ENCODE measurements at places on chromosomes 13 and 19. TPM values are rescaled to one million over a fixed set of nuclear protein-coding genes. Genes with fewer than 3 reads are reported as not detected.

The SHISA7 gene
- not detected for total RNA-seq

DNA sequence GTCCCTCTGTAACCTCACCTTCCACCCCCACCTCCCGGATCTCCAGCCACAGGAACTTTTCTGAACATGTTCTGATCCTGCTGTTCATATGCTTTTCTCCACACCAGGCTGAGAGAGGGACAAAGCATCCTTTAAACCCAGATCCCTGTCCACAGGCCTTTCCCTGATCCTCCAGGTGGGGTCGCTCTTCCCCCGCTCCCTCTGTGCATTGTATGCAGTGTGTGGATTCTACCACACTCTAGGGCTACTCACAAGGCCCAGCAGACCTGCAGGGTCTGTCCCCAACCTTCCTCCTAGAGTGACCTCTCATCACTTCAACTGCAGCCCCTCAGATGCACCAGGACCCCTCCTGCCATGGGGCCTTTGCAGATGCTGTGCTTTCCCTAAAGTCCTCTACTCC lies 1200.6 kb downstream of the UQCRFS1 start:
- DNase-seq, result peak; percentile 73
- no peaks in the 10 kb centered on the region for H3K4me1 ChIP-seq
- no peaks in the 10 kb centered on the region for H3K36me3 ChIP-seq
- no peaks in the 10 kb centered on the region for H3K27me3 ChIP-seq
- no peak overlapping the region for H3K4me3 ChIP-seq

- peaks cover 44% of the 10 kb centered on the region for H3K4me1 ChIP-seq
- no peak overlapping the region for H3K27ac ChIP-seq
- no peak overlapping the region for H3K4me3 ChIP-seq
- H3K27me3 ChIP-seq, result no peaks in the 10 kb centered on the region
- no peak for DNase-seq
- peaks cover 3% of the 10 kb centered on the region for H3K36me3 ChIP-seq
Observed at GRCh38 chr13:99363391-99363790, 56.2 kb upstream of the GPR183 start.

- DNase-seq, result no peak
- H3K4me3 ChIP-seq, result no peak overlapping the region
- no peaks in the 10 kb centered on the region for H3K36me3 ChIP-seq
- H3K27me3 ChIP-seq, result no peaks in the 10 kb centered on the region
Observed at GRCh38 chr13:97743938-97744337, 209.5 kb upstream of the IPO5 start.

DNA sequence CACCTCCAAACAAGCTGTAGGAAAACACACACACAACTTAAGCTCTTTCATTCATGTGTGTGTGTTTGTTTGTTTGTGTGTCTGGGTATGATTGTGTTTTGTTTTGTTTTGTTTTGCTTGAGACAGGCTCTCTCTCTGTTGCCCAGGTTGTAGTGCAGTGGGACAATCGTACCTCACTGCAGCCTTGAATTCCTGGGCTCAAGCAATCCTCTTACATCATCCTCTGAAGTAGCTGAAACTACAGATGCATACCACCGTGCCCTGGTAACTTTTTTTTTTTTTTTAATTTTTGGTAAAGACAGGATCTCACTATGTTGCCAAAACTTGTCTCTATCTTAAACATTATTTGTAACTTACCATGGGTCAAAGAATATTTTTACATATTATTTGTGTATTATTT lies 431.7 kb downstream of the SLITRK1 start:
- no peak overlapping the region for H3K4me3 ChIP-seq
- H3K27me3 ChIP-seq, result no peaks in the 10 kb centered on the region
- H3K36me3 ChIP-seq, result no peaks in the 10 kb centered on the region
- DNase-seq, result no peak
- H3K27ac ChIP-seq, result no peak overlapping the region
- no peaks in the 10 kb centered on the region for H3K4me1 ChIP-seq

DNA sequence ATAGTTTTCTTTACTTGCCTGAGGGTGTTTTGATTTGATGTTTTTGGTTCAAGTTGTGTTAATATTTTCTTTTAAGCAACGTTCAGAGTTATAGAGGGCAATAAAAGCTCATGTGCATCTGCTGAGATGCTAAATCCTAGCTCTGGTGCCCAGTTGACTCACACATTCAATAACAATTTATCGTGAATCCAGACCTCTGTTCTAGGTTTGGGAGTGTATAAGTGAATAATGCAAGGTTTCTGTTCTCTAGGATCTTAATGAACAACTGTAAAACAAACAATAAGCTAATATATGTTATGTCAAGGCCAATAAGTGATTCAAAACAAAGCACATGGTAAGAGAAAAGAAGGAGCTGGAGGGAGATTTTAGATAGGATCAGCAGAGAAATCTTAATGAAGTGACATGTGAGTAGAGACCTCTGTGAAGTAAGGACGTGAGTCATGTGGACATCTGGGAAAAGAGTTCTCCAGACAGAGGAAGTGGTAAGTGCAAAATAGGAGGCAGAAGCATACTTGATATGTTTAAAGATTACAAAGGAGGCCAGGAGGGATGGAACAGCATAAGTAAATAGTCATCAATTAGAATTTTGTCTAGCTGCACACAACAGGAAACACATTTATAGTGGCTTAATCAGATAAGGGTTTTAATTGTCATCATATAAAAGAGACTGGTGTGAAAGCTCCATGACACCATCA lies 278.5 kb upstream of the HTR2A start:
- no peaks in the 10 kb centered on the region for H3K36me3 ChIP-seq
- no peak overlapping the region for H3K27ac ChIP-seq
- H3K27me3 ChIP-seq, result no peaks in the 10 kb centered on the region
- H3K4me1 ChIP-seq, result no peaks in the 10 kb centered on the region

- H3K27me3 ChIP-seq, result no peaks in the 10 kb centered on the region
- H3K4me3 ChIP-seq, result no peak overlapping the region
- no peak overlapping the region for H3K27ac ChIP-seq
Observed at GRCh38 chr13:77732287-77732686, 34.8 kb downstream of the SLAIN1 start.

DNA sequence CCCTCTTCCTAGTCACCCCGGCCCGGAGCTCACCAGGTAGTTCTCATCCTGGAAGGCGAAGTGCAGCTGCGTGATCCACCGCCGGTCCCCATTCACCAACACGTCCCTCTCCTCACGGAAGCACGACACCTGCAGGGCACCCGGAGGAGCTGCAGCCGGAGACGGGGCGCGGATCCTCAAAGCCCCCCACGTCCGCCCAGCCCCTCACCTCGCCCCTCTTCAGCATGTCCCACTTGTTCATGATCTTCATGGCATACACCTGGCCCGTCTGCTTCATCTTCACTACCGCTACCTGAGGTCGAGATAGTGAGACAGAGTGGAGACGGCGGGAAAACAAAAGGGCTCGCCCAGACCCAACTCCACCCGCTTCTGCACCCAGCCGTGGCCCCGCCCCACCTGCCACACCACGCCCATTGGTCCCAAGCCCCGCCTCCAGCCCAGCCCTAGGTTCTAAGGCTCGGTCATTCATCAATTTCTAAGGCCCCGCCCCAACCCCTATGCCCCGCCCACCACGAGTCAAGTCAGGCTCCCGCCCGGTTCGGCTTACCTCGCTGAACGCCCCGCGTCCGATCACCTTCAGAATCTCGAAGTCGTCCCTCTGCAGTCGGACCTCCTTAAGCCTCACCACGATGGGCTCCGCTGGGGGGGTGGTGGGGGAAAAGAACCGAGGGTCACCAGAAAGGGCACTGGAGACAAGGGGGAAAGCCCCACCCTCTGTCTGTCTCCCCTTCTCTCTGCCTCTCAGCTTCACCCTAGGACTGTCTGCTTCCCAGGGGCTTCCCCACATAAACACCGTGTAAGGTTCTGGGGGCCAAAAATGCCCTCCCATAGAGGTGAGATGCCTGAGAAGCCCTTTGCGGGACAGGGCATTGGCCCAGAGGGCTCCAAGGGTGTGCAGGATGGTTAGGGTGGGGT lies 2.8 kb downstream of the DMPK start:
- no peaks in the 10 kb centered on the region for H3K27me3 ChIP-seq
- peak overlapping the region; percentile 38 for H3K4me3 ChIP-seq
- H3K36me3 ChIP-seq, result peaks cover 4% of the 10 kb centered on the region
- peaks cover 14% of the 10 kb centered on the region for H3K4me1 ChIP-seq
- peak; percentile 97 for DNase-seq
- H3K27ac ChIP-seq, result no peak overlapping the region

Measured in Karpas-422 (cell line).